ENCODE measurements at places on chromosomes 6 and 20. TPM values are rescaled to one million over a fixed set of nuclear protein-coding genes. Genes with fewer than 3 reads are reported as not detected.
A peak's percentile ranks its signal among the peaks of the same experiment; 100 is the strongest.

GRCh38 chr6:159089909-159090308, 45.1 kb upstream of the TAGAP start:
- DNase-seq, result no peak

DNA sequence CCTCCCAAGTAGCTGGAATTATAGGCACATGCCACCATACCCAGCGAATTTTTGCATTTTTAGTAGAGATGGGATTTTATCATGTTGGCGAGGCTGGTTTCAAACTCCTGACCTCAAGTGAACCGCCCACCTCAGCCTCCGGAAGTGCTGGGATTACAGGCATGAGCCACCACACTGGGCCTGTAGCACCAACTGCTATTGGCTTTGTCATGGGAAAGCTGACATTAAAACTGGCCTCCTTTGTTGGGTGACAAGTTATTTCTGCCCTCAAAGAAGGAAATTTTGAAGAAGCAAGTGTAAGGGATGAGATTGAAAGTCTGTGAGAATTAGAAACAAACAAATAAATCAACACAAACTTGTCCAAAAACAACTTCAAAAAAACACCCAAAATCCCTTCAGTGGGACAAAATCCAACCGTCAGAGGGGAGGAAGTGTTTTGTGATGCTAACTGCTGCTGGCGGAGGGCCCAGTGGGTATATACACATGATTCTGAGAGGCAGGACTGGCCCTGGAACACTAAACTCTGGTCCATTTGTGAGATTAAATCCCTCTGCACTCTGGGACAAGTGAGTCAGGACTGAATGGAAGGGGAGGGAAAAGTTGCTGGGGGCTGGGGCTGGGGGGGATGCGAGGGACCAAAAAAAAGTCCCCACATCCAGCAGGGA, 87.5 kb upstream of the NAA20 start:
- DNase-seq, result peak; percentile 37

DNA sequence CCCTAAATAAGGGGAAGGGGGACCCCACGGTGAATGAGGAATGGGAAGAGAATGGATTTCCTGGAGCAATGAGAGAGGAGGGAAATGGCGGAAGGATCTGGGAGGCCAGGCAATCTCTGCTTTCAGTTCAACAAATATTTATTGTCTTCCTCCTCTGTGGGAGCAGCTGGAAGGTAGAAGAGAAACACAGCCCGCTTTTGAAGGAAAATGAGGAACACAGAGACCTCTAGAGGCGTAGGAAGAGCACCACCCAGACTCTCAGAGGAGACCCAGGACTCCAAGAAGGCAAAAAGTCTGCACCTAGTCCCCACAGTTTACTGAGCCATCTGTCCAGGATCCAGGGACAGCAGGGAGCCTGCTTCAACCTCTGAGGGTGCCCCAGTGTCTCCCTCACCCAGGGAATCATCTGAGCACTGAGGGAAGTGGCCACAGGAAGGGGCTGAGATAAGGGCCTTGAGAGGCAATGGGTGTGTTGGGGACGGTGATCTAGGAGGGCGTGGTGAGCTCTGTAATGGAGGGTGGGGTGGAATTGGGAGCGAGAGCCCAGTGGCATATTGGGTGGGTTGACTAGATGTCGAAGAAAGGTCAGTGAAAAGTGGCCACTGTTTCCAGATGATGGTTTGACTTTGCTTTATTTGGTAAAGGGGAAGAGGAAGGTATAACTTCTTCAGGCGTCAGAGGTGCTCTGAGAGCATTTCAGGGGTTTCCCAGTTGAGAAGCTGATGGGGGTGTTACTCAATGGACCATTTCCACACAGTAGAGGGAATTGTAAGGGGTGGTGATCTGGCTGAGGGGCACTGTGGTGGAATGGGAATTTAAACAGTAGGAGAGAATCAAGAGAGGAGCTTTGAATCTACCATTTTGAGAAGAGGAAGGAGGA, 610 bp downstream of the PSORS1C1 start:
- no peak for DNase-seq

Gene SLC26A8
- total RNA-seq, result not detected

DNA sequence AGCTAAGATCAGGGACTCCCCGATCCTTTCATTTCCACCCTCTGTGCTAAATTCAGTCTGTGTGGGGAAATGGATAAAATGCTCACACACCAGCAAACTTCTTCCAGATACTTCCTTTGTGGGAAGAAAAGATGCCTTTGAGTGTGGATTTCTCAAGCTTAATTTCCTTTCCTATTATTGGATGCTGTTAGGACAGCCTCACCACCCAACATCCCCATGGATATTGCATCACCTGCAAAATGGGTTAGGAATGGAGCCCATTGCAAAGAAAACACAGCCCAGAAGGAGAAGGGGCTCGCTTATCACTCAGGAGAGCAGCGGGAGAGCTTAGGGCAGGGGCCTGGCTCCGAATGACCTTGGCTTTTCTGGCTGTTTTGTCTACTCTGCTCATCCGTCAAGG, 272.2 kb downstream of the CDC5L start:
- DNase-seq, result no peak

Gene UBE3D
- total RNA-seq, result 19.5 TPM
